Uterus (tissue), 4 donors: ENCODE measurements at places on chromosomes 3 and 15. TPM values are rescaled to one million over a fixed set of nuclear protein-coding genes. Genes with fewer than 3 reads are reported as not detected.

DNA sequence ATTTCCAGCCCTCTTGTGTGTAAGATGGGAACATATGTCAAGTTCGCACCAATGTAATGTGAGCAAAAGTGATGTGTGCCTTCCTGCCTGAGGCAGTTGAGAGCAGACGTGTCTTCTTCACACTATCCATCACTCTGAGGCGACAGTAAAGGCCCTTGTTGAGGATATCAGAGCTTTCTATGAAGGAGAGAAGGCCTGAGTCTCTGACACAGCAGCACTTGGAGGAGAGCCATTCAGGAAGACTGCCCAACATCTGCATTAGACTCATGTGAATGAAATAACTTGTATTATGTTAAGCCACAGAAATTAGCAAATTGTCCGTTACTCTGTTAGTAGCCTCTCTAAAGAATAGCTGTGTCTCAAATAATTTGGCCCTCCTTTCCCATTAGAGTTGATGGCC is 108.8 kb upstream of the CCDC54 start:
- H3K36me3 ChIP-seq = no peaks in the 10 kb centered on the region
- DNase-seq = no peak
- no peak overlapping the region for H3K27ac ChIP-seq
- no peaks in the 10 kb centered on the region for H3K4me1 ChIP-seq
- H3K27me3 ChIP-seq = no peaks in the 10 kb centered on the region

- H3K4me1 ChIP-seq = no peaks in the 10 kb centered on the region
- H3K36me3 ChIP-seq = no peaks in the 10 kb centered on the region
- no peak for DNase-seq
- H3K27ac ChIP-seq = no peak overlapping the region
These were observed 264.0 kb upstream of the CRBN start for GRCh38 chr3:3443482-3443881.

Gene CTXN2
- total RNA-seq = not detected

DNA sequence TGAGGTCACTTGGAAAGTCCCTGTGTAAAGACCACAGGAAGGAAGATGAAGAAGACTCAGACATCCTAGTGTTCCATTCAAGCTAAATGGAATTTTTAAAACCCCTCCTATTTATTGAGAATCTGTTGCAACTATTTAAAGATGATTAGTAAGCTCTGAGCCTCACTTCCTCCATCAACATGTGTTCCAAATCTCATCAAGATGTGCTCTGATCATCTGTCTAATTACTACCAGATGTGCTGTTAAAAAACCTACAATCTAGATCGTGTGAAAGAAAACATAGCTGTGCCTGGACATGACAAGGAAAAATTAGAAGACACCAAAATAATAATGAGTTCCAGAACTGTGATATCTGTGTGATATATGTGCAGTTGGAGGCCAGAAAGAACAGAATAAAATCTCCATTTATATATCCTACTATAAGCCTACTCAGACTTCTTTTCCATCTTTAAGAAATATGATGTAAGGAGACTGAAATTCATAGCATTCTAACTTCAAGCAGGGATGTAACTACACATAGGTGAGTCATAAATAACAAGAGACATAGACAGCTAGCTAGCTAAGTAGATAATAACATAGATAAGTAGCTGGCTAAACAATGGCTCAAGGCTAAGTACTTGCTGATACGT is 7.8 kb downstream of the XPC start:
- no peaks in the 10 kb centered on the region for H3K27me3 ChIP-seq
- H3K36me3 ChIP-seq = no peaks in the 10 kb centered on the region
- H3K4me1 ChIP-seq = no peaks in the 10 kb centered on the region
- H3K27ac ChIP-seq = no peak overlapping the region
- H3K4me3 ChIP-seq = no peak overlapping the region

DNA sequence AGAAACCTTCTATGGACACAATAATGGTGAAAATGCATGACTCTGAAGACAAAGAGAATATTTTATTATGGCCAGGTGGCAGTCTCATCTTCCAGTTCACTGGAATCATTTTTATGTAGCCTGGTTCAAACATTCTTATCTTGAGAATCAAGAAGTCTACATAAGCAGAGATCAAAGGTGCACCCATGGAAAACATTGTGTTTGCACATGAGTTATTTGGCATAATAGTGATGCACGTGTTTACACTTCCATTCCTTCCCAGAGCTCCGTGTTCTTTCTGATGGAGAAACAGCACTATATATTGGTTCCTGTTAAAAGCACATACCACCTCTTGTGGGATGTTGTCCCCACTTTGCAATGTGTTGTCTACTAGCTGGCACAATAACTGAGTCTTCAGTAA is 572.2 kb downstream of the GRM7 start:
- H3K4me1 ChIP-seq = no peaks in the 10 kb centered on the region
- no peaks in the 10 kb centered on the region for H3K27me3 ChIP-seq
- no peak for DNase-seq
- H3K36me3 ChIP-seq = no peaks in the 10 kb centered on the region
- H3K4me3 ChIP-seq = no peak overlapping the region

Gene RPL22L1
- 56.5 TPM for total RNA-seq

Gene CATSPER2
- 4.8 TPM for total RNA-seq

Gene TLR9
- total RNA-seq = not detected

GRCh38 chr15:32852771-32853170 is 135.0 kb downstream of the GREM1 start:
- DNase-seq = no peak
- no peaks in the 10 kb centered on the region for H3K4me1 ChIP-seq
- no peak overlapping the region for H3K27ac ChIP-seq
- no peaks in the 10 kb centered on the region for H3K36me3 ChIP-seq
- no peak overlapping the region for H3K4me3 ChIP-seq

DNA sequence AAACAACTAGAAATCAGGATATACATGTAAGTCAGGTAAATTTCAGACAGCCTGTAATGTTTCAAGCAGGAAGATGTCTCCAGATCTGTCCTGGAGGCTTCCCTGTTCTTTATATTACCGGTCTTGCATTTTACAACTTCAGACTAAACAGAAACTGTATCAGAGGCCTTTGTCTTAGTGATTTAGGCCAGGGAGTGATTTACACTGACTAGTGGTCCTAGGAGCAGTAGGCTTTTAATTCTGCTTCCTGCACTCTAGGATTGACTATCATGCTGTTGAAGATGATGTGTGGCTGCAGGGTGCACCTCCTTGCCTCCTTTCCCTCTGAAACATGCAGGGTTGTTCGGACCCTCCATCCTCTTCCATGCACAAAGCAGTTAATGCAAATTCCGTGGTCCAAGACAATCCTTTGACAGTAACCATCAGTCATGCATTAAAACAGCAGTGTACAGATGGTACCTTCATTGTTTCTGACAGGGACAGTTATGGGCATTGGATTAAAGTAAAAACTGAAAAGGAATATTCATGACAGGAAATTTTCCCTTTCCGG is 27.6 kb downstream of the CHRNA7 start:
- H3K4me3 ChIP-seq = no peak overlapping the region
- no peaks in the 10 kb centered on the region for H3K36me3 ChIP-seq
- H3K27me3 ChIP-seq = no peaks in the 10 kb centered on the region
- no peak for DNase-seq

DNA sequence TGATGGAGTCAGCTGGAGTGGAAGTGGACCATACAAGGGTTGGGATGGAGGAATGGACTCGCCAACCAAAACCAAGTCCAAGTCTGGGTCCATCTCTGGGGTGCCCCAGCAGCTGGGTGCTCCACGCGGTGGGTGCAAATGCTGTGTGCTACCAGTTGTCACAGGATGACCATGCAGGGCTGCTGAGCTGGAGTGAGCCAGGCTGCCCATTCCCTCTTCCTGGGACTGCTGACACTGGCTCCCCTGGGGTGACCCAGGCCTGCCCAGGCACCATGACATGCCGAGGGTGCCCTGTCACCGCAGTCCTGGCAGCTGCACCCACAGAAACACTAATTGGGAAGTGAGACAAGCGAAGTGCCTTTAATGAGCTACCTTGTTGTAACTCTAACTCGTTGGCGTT is 140.2 kb downstream of the TPRA1 start:
- no peaks in the 10 kb centered on the region for H3K27me3 ChIP-seq
- peak; percentile 6 for DNase-seq
- H3K4me3 ChIP-seq = no peak overlapping the region
- H3K27ac ChIP-seq = no peak overlapping the region
- no peaks in the 10 kb centered on the region for H3K36me3 ChIP-seq
- peaks cover 1% of the 10 kb centered on the region for H3K4me1 ChIP-seq

Gene LRRC31
- not detected for total RNA-seq

DNA sequence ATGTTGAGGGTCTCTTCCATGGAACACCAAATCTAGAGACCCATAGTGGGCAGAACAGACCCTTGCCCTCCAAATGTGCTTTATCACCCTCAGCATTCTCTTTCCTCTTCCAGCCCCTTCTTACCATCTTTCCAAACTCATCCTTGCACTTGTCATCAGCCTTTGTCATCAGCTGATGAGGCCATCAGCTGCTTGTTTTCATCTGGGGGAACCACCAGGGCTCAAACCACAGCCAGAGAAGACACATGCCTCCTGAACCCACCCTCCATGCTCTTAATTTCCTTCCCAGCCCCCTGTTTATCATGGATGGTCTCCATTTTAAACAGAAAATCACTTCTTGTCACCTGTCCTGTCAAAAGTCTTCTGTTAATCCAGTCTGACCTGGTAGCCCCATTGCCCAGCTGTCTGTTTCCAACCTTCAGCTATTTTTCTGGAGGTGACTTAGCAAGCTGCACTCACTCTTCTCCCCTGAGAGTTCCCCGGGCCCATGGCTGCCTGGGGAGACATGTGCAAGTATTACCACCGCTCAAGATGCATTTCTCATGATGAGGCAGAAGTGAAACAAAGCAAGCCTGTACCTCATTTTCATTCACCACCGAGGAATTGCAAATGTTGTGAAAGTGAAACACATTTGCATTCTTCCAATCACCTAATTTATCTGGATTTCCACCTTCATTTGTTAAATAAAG is 14.7 kb upstream of the SYNM start:
- no peak overlapping the region for H3K27ac ChIP-seq
- H3K4me1 ChIP-seq = no peaks in the 10 kb centered on the region
- H3K27me3 ChIP-seq = no peaks in the 10 kb centered on the region
- no peak for DNase-seq

DNA sequence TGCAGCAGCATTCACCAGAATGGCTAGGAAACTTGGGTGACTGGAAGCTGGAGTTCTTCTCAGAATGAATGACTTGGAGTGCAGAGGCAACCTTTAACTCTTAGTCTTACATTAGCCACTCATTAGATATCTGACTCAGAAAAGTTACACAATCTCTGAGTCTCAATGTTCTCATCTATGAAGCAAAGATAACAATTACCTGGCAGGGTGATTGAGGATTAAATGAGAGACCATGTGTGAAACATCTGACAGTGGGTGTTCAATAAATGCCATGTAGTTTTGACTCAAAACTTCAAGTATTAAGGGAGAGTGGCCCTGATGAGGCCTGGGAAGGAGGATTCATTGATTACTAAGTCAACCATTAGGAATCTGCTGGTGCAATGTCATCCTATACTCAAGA is 48.3 kb downstream of the MRPL3 start:
- H3K36me3 ChIP-seq = no peaks in the 10 kb centered on the region
- H3K4me3 ChIP-seq = no peak overlapping the region
- no peaks in the 10 kb centered on the region for H3K27me3 ChIP-seq
- DNase-seq = no peak

DNA sequence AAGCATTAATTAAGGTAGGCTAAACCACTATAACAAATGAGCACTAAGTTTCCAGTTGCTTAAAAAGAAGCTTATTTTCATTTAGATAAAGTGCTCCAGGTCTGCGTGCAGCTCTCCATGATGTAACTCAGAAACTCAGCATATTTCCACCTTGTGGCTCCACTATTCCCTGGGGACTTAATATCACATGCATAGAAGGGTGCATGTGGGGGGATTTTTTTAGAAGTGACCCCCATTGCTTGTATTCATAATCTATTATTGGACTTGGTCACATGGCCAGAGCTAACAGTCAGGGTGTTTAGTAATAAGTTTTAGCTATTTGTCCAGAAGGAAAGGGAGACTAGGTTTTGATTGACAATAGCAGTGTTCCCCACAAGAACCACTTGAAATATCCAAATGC is 86.8 kb downstream of the TMCO5A start:
- DNase-seq = no peak
- H3K27ac ChIP-seq = no peak overlapping the region
- no peaks in the 10 kb centered on the region for H3K36me3 ChIP-seq
- H3K27me3 ChIP-seq = no peaks in the 10 kb centered on the region
- H3K4me3 ChIP-seq = no peak overlapping the region

- H3K27ac ChIP-seq = no peak overlapping the region
- no peaks in the 10 kb centered on the region for H3K36me3 ChIP-seq
- no peak for DNase-seq
- H3K27me3 ChIP-seq = no peaks in the 10 kb centered on the region
These were observed 42.9 kb downstream of the PCSK6 start for GRCh38 chr15:101446518-101447167.

DNA sequence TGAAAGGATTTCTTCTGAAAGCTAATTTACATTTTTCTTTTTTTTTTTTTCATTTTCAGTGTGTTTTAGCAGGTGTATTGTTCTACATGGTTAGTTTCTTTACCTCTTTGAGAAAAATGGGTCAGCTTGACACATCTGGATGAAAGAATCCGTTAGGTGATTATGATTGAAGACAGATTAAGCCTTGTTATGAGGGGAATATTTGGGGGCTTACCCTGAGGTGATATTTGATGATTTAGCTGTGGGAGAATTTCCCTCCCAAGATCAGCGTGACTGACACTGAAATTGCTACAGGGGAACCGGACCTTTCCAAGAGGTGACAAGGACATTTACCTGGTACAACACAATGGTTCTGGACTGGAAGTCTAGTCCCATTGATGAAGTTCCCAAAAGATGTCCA is 147.5 kb downstream of the NFKBIZ start:
- H3K4me3 ChIP-seq = no peak overlapping the region
- H3K36me3 ChIP-seq = no peaks in the 10 kb centered on the region
- no peak overlapping the region for H3K27ac ChIP-seq
- no peaks in the 10 kb centered on the region for H3K4me1 ChIP-seq
- H3K27me3 ChIP-seq = no peaks in the 10 kb centered on the region
- DNase-seq = no peak

DNA sequence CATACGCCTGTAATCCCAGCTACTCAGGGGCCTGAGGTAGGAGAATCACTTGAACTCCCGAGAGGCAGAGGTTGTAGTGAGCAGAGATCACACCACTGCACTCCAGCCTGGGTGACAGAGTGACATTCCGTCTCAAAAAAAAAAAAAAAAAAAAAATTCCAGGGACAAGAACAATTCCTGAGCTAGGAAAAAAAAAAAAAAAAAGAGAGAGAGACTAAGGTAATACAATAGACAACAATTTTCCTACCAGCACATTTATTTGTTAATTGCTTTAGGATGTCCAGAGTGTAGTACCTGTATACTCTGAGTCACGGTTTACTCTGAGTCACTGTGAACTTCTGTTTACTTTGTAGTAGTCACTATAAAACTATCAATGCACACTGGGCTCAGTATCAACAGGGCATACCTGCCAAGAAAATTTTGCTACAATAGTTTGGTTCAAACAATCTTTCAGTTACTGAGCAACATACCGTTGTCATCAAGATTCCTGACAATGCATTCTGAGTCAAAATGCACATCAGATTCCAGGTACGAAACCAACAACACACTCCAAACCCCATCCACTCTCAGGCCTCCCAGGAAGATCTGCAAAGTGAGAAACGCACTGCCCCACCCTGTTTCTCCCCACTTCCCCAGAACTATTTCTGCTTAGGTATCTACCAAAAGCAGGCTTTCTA is 28.3 kb downstream of the IGF2BP2 start:
- DNase-seq = no peak
- H3K36me3 ChIP-seq = no peaks in the 10 kb centered on the region
- no peak overlapping the region for H3K27ac ChIP-seq
- no peaks in the 10 kb centered on the region for H3K4me1 ChIP-seq
- H3K27me3 ChIP-seq = no peaks in the 10 kb centered on the region
